ENCODE measurements at places on chromosomes 3 and 15.

DNA sequence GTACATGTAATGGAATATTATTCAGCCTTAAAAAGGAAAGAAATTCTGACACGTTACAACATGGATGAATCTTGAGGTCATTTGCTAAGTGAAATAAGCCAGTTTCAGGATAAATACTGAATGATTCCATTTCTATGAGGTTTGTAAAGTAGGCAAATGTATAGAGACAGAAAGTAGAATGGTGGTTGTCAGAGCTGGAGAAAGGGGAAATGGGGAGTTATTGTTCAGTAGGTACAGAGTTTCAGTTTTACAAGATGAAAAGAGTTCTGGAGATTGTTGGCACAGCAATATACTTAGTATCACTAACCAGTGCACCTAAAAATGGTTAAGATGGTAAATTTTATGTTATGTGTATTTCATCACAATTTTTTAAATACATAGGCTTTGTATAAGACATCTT, 60.6 kb downstream of the USP8 start:
- DNase-seq, result no peak

GRCh38 chr3:42809202-42809601, at the start of gene ACKR2:
TSS of gene ACKR2 (plus strand) at chr3:42809445. CDS start at chr3:42864503, 55,058 bp downstream.
- DNase-seq, result no peak

DNA sequence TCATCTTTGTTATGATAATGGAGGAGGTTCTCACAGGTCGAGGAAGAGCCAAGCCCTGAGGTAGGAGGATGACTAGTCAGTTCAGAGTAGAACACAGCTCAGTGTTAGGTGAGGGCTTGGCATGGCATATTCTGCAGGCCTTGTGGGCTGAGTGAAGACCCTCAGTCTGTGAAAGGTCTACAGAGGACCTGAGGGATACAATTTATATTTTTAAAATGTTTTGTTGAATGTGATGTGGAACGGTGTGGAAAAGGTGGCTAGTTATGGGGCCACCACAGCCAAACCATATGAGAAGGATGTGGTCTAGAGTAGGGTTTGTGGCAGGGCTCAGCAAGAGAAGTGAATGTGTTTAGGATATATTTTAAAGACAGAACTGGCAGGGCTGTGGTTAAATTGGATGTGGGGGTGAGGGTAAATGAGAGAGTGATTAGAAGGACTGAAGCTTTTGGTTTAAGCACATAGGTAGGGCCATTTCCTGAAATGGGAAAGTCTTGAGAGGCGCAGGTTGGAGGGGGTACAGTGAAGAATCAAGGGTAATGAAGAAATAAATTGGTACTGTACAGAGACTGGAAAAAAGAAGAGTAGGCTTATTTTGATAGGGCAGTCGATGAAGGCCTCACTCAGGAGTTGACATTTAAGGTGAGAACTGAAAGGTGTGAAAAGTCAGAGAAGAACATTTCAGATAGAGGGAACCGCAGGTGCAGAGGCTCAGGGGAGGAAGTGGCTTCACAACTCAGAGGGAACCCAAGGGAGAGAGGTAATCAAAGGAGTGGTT, 60.5 kb downstream of the SPTSSB start:
- DNase-seq, result no peak

DNA sequence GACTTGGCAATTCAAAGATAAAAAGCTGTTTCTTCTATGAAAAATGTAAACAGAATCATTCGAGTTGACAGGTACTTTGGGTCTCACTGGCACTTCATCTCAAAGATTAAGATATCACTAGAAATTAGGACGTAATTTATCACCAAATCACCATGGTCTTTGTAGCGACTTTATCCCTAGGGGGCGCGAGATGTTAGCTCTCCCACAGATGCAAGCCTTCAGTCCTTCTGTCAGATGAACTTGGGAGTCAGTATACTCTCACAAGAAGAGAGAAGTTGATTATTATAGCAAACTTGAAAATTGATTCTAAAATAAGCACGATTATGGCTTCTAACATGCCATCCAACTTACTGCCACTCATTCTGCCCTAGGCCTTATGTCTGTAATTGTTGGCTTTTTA, 150.3 kb downstream of the ALCAM start:
- no peak for DNase-seq

GRCh38 chr3:195908694-195909581, 587 bp upstream of the TNK2 start:
- no peak for DNase-seq

GRCh38 chr3:17290894-17291293, 406.1 kb downstream of the PLCL2 start:
- DNase-seq, result no peak

DNA sequence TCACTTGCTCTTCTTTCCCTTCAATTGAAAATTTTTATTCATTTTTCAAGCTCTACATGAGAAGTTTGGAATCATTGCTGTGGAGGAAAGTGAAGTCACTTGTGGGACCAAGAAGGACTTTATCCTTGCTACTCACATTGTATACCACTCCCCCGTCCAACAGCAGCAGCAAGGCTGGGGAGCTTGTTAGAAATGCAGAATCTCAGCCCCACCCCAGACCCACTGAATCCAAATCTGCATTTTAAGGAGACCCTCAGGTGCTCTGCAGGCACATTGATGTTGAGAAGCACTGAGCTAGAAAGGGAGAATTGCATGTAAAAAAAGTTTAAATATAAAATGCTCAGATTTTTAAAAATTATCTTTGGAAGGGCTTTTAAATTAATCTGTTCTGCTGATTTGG, 202.3 kb upstream of the MRPL3 start:
- DNase-seq, result no peak

DNA sequence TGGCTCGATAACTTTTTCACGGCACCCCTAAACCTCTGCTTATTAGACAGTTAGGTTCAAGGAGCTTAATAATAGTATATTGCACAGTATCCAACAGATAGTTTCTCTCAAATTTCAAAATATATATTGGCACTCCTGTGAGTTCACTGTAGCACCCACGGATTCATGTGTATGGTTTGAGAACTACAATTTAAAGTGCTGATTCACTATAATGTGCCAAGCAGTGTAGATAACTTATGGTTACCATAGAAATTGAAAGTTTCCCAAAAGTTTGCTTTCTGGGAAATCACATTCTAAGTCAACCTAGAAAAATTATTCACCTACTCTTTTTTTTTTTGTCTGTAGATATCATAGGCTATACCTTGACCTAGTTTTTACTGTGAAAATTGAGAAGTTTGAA, 86.6 kb downstream of the GAP43 start:
- DNase-seq, result no peak

DNA sequence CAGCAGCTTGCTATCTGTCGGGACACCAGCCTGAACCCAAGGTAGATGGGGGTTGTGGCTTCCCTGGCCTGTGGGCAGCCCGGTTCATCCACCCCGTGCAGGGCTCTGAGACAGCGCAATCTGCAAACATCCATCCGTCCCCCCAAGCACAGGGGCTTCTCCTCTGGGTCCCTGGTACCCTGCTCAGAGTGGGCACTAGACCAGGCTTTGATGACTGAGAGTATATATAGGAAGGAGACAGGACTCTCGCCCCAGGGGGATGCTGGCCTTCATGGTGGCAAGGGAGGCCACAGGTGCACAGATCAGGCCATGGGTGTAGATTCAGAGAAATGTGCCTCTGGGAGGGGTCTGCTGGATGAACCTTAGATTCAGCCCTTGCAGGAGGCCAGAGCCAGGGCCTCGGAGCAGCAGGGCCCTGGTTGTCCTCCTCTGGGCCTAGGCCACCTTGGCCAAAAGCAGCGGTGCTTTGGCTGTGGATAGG, 40.3 kb downstream of the CFAP100 start:
- no peak for DNase-seq

DNA sequence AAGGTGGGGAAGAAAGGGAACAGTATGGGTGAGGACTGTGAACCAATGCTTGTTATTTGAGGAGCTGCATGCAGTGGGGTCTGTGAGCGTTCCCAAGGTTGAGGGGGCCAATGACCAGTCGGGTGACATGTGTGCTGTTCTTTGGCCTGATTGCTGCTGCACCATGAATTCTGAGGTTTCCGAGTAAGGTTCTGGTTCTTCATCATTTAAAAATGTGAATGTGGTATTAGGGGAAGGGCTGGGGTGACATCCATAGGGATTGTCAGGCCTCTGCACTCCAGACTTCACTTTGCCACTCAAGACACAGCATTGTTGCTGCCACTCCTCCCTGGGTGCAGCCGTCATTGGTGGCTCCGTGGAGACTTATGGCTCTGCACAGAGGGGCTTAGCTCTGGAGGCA, 32.5 kb downstream of the ABHD17C start:
- no peak for DNase-seq

GRCh38 chr3:111547631-111548030, 5.6 kb downstream of the CD96 start:
- DNase-seq, result no peak

GRCh38 chr3:151504606-151505005, 43.7 kb upstream of the IGSF10 start:
- no peak for DNase-seq

DNA sequence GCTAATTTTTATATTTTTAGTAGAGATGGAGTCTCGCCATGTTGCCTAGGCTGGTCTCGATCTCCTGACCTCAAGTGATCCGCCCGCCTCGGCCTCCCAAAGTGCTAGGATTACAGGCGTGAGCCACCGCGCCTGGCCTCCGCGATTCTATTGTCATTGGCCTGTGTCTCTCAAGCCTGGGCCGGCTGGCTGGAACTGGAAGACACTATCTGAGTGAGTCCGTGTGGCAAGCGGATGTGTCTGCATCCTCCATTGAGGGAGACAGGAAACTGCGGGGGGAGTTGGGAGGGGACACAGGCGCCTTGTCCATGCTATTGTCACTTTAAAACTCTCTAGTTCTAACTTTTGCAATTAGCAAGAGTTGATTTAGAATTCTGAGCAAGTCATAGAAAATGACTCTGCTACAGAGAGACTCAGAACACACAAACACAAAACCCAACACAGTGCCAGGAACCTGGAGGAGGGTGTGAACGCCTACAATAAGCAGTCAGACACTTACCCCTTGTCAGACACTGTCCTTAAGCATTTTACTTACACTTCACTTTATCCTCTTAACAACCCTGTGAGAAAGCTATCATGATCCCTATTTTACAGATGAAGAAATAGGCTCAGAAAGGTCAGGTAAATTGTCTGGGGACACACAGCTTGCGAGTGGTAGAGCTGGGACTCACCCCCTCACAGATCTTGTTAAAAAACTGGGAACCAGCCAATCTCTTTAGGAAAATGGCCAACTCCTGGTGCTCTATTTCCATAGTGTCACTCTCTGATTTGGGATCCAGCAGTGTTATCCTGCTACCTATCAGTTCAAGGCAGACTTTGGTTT, 38.7 kb downstream of the ANP32A start:
- DNase-seq, result no peak

GRCh38 chr3:135169651-135170050, 374.6 kb downstream of the EPHB1 start:
- no peak for DNase-seq

- no peak for DNase-seq
These were observed 37.1 kb downstream of the IL17RD start for GRCh38 chr3:57127891-57128518.

- no peak for DNase-seq
These were observed 80.1 kb downstream of the SSR3 start for GRCh38 chr3:156474560-156475389.

DNA sequence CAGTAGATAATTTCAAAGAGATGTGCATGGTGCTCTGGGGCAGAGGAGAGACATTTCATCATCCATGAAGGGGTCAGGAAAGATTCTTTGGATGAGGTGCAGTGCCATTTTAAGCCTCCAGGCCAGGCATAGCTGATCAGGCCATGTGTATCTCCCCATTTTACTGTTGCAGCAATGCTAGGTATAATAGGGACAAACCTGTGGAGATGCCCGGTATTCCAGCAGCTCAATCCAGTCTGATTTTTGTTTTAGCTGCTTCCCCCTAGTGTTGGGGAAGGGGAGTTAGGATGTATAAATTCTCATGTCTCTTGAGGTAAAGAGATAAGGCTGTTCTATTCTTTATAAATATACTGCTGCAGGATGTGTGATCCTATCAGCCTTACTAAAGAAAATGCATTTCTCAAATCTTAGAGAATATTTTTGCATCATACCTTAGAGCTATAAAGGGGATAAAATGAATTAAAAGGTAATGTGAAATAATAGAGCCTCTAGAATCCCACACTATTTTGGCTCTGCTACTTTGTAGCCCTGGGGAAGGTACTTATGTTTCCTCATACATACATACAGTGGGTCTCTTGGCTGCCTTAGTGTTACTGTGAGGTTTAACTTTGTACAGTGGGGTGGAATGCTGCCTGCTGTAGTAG, 5.2 kb downstream of the CDV3 start:
- no peak for DNase-seq

GRCh38 chr3:62818347-62818746, 56.9 kb downstream of the CADPS start:
- DNase-seq, result peak; percentile 33

GRCh38 chr15:78205856-78206255, 28.5 kb downstream of the ACSBG1 start:
- DNase-seq, result no peak

DNA sequence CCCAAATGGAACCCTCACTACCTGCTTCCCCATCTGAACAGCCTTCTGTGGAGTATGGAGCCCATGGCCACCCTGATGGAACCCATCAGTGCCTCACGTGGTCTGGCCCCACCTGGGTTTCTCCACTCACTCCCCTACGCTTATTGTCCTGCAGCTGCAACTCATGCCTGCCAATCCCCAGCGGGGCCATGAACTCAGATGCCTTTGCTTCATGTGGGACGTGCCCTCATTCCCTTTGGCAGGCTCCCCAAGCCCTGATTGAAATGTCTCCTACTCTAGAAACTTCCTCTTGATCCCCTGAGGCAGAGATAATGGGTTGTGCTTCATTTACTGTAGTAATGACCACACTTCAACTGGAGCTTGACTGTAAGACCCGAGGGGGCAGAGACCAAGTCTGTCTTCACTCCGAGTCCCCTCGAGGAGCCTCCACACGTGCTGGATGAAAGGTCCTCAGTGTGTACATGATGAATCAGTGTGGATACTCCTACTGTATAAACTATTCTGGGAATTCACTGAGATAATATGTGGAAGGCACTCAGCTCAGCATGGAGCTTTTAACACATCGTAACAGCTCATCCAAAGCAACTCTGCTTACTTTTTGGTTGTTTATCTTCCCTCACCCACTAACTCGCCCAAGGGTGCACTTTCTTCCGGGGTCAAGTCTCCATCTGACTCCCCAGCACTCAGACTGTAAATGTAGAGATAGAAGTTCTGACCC, 232.8 kb upstream of the BHLHE40 start:
- no peak for DNase-seq

GRCh38 chr3:179074656-179075055, 3.0 kb upstream of the ZMAT3 start:
- DNase-seq, result no peak

DNA sequence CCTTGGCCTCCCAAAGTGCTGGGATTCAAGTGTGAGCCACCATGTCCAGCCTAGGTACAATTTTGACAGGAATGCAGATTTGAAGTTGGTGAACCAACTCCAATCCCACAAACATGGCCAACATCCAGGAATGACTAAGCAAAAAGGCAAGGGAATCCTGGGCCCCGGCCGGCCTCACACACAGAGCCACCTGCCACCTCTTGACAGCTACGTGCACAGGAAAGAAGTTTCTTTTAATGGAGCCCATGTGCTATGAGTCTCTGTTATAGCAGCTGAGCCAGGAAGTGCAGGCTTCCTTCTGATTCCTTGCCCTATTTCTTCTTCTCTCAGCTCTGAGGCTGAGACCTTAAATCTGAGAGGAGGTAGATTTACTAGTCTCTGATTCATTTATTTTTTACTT, 8.8 kb downstream of the TMEM40 start:
- no peak for DNase-seq
